Skeletal muscle tissue (tissue), 5 donors: ENCODE measurements at places on chromosomes 13 and 19. TPM values are rescaled to one million over a fixed set of nuclear protein-coding genes. Genes with fewer than 3 reads are reported as not detected.

Gene RHPN2
- total RNA-seq, result 0.52 TPM

Gene CEACAM8
- total RNA-seq, result 0.52 TPM

Gene FBXO27
- total RNA-seq, result 1.0 TPM

Gene ZNF528
- total RNA-seq, result 14.1 TPM

Gene GJA3
- total RNA-seq, result 2.1 TPM

Gene SIGLECL1
- total RNA-seq, result not detected

Gene PCDH9
- 6.8 TPM for total RNA-seq

Gene ACTMAP
- total RNA-seq, result under 0.01 TPM

Gene QPCTL
- 2.6 TPM for total RNA-seq

Gene WASF3
- total RNA-seq, result 4.7 TPM

Gene LGI4
- 5.2 TPM for total RNA-seq

Gene ZNF541
- not detected for total RNA-seq

Gene PTPRH
- total RNA-seq, result under 0.01 TPM

Gene USP12
- 22.4 TPM for total RNA-seq

Gene KLK2
- not detected for total RNA-seq

Gene PDCD5
- 37.1 TPM for total RNA-seq

Gene RNF126
- total RNA-seq, result 12.0 TPM

Gene ATP4A
- total RNA-seq, result not detected

Gene F10
- total RNA-seq, result 33.9 TPM

Gene RAB3A
- total RNA-seq, result 0.52 TPM

Gene ZFP30
- 22.4 TPM for total RNA-seq

Gene SHANK1
- total RNA-seq, result 6.8 TPM

Gene LILRA1
- total RNA-seq, result not detected

Gene PLVAP
- total RNA-seq, result 12.5 TPM

Gene ZNF415
- 3.7 TPM for total RNA-seq

Gene A1BG
- total RNA-seq, result under 0.01 TPM

Gene SLC17A7
- 1.0 TPM for total RNA-seq

Gene LRRC63
- not detected for total RNA-seq

Gene AKAP11
- 16.7 TPM for total RNA-seq

Gene GFY
- not detected for total RNA-seq

Gene SYNE4
- not detected for total RNA-seq

Gene STAP2
- total RNA-seq, result 5.2 TPM

Gene CASP14
- not detected for total RNA-seq

Gene SULT2A1
- total RNA-seq, result not detected

Gene DMKN
- not detected for total RNA-seq

Gene RNF113B
- not detected for total RNA-seq

Gene SH2D3A
- not detected for total RNA-seq

Gene RNF17
- 0.52 TPM for total RNA-seq

Gene CCNA1
- total RNA-seq, result 0.52 TPM

Gene KLHL1
- total RNA-seq, result not detected

Gene FKRP
- 5.7 TPM for total RNA-seq

Gene SLC25A41
- total RNA-seq, result 0.52 TPM

Gene ZNF816
- total RNA-seq, result 6.8 TPM

Gene FXYD3
- total RNA-seq, result not detected

Gene FCHO1
- 1.0 TPM for total RNA-seq

Gene C19orf33
- not detected for total RNA-seq

Gene KIR3DL1
- not detected for total RNA-seq

Gene CERS1
- 17.7 TPM for total RNA-seq

Gene TLE6
- total RNA-seq, result not detected

Gene CCDC169
- 2.1 TPM for total RNA-seq

Gene LILRA5
- 2.6 TPM for total RNA-seq

Gene CCL25
- total RNA-seq, result not detected

Gene RGS9BP
- total RNA-seq, result 0.52 TPM

Gene CEACAM4
- 1.0 TPM for total RNA-seq

Gene C19orf73
- not detected for total RNA-seq
